ENCODE measurements at places on chromosomes 4 and X. TPM values are rescaled to one million over a fixed set of nuclear protein-coding genes. Genes with fewer than 3 reads are reported as not detected.

PCSK1N gene
- total RNA-seq, result 0.56 TPM

ANOS1 gene
- not detected for total RNA-seq

GPR34 gene
- total RNA-seq, result 5.4 TPM

NWD2 gene
- not detected for total RNA-seq

RNF212 gene
- 2.1 TPM for total RNA-seq

DMRTC1 gene
- total RNA-seq, result not detected

MTNR1A gene
- not detected for total RNA-seq

MAGEE1 gene
- 2.0 TPM for total RNA-seq

SSX4 gene
- total RNA-seq, result not detected
